ENCODE measurements at places on chromosomes 13 and 19. TPM values are rescaled to one million over a fixed set of nuclear protein-coding genes. Genes with fewer than 3 reads are reported as not detected.

Gene ATP4B
- total RNA-seq = not detected

DNA sequence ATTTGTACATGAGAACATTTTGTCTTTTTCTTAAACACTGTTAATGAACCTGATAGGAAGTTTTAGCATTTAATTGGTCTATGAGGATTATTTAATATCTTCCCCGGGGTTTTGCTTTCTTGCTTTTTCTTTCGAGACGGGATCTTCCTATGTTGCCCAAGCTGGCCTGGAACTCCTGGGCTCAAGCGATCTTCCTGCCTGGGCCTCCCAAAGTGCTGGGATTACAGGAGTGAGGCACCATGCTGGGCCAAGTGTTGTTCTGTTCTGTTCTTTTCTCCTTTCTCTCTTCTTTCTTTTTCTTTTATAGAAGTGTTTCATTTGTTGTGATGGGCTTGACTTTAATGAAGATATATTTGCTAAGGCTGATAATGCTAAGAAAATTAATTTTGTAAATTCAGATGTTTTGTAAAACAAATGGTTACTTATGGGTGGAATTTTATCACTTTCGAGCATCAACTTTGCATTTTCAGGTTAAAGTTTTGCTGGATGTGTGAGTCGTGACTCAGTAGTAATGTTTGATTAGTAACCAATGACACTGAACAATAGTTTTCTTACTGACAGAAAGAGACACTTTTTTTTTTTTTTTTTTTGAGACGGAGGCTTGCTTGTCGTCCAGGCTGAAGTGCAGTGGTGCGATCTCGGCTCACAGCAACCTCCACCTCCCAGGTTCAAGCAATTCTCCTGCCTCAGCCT, 2.2 kb downstream of the PAN3 start:
- DNase-seq = no peak

Gene MIR17HG
- total RNA-seq = 52.1 TPM

DNA sequence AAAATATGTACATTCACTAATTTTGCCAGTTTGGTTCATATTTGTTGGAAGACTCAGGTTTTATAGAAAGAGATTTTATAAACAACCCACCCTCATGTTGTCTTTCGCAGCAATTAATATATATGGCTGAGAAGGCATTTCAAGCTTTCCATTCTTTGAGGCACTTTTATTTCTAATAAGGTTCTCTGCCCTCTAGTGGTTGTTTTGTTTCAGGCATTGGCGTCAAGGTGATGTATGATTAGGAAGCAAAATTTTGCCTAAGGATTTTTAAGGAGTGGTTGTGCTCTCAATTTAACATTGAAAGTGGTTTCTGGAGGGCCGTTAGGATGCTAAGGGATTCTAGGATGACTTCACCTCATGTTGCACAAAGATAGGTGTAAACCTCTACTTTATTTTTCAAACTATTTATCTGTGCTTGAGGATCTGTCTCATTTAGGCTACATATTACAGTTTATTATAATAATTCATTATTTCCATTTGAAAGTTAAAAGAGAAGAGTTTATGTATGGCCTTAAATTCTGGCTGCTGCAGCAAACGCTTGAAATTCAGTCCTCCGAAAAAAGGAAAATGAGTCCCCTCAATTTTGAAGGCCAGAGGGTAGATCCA, 35.9 kb downstream of the OXGR1 start:
- DNase-seq = no peak

GRCh38 chr13:89212186-89212585, 1541.0 kb downstream of the SLITRK5 start:
- DNase-seq = no peak

DNA sequence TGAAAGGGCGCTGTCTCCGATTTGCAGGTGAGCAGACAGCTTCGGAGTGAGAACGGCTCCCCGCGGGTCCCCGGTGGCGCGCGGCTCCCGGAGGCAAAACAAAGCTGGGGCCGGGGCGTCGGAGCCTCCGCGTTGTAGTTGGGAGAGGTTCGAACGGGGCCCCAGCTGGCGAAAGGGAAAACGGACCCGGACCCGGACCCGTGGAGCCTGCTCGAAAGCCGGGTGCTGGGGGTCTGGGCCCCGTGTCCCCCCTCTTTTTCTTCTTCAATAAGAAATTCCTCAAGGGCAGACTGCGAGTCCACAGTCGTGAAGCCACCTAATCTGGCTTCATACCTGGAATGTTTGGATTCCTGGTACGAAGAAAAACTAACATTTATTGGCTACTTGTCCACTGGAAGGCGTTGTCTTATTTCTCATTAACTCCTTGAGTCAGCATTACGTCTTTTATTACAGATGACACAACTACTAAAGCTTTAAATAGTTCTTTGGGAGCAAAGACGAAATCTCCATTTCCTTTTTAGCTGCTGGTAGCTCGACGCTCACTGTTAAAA, 632 bp upstream of the MTIF3 start:
- no peak for DNase-seq

Gene CEACAM3
- total RNA-seq = not detected

DNA sequence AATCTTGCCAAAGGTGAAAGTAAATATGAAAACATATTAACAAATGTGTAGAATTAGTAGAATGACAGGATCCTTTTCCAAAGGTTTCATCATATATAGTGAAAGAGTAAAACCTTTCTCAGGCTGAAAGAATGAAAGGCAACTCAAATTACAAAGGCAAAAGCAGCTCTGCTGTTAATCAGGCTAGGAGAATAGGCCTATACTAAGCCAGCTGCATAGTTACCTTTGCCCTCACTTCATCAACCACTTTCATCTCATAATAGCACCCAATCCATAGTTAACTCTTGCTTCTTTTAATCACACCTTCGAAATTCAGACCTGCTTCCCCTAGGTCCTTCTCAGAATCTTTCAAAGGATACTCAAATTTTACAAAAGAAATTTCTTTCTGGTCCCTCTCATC, 1167.6 kb upstream of the ATXN8OS start:
- DNase-seq = no peak

Measured in activated T-helper 1 cell treated with anti-CD3 and anti-CD28 coated beads, Interleukin-12 subunit alpha, Interleukin-12 subunit beta, Interleukin-2, Interleukin-4 antibody, amounts not matched to agents 30 ng/mL and 10 ng/mL and 1 ng/mL, durations not matched to agents 14 hours and 24 hours and 36 hours (primary cell).